ENCODE measurements at places on chromosomes 3 and 15. TPM values are rescaled to one million over a fixed set of nuclear protein-coding genes. Genes with fewer than 3 reads are reported as not detected.
A peak's percentile ranks its signal among the peaks of the same experiment; 100 is the strongest.

DNA sequence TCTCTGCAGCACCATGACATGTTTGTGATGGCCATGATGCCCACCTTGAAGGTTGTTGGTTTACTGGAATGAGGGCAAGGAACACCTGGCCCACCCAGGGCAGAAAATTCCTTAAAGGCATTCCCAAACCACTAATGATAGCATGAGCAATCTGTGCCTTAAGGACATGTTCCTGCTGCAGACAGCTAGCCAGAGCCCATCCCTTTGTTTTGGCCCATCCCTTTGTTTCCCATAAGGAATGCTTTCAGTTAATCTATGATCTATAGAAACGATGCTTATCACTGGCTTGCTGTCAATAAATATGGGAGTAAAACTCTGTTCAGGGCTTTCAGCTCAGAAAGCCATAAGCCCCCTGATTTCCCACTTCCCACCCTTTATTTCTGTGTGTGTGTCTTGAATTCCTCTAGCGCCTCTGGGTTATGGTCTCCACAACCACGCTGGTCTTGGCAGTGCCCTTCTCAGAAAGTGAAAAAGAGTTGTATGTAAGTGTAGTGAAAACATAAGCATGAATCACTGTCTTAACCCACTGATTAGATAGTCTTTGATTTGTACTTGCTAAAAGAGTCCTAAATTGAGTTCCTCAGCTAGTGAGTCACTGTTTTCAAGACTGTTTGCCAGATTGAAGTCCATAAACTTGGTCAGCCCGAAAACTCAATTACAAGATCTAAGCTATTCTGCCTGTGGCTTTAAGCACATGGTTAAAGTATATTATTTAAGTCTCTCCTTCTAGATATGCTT is 19.0 kb upstream of the CCR2 start:
- no peaks in the 10 kb centered on the region for H3K4me1 ChIP-seq
- no peak overlapping the region for H3K27ac ChIP-seq

DNA sequence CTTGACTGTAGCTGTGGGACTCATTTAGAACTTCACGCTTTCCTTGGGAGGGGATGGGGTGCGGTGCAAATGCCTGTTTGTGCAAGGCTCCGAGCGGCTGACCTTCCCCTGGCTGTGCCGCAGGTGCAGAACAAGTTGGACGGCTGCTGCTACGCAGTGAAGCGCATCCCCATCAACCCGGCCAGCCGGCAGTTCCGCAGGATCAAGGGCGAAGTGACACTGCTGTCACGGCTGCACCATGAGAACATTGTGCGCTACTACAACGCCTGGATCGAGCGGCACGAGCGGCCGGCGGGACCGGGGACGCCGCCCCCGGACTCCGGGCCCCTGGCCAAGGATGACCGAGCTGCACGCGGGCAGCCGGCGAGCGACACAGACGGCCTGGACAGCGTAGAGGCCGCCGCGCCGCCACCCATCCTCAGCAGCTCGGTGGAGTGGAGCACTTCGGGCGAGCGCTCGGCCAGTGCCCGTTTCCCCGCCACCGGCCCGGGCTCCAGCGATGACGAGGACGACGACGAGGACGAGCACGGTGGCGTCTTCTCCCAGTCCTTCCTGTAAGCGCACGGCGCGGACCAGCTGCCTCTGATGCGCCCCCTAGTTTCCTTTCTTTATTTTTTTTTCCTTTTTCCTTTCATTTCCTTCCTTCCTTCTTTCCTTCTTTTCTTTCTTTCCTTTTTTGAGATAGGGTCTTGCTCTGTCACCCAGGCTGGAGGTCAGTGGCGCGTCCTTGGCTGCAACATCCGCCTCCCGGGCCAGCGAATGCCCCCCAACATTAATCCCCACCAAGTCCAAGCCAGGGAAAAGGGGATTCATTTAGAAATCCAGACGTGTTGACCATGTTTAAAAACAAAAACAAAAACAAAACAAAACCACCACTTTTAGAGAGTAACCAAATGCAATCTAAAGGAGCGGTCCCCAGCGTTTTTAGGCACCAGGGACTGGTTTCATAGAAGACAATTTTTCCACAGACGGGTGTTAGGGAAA is 42.7 kb downstream of the EIF2AK4 start:
- no peaks in the 10 kb centered on the region for H3K27me3 ChIP-seq

DNA sequence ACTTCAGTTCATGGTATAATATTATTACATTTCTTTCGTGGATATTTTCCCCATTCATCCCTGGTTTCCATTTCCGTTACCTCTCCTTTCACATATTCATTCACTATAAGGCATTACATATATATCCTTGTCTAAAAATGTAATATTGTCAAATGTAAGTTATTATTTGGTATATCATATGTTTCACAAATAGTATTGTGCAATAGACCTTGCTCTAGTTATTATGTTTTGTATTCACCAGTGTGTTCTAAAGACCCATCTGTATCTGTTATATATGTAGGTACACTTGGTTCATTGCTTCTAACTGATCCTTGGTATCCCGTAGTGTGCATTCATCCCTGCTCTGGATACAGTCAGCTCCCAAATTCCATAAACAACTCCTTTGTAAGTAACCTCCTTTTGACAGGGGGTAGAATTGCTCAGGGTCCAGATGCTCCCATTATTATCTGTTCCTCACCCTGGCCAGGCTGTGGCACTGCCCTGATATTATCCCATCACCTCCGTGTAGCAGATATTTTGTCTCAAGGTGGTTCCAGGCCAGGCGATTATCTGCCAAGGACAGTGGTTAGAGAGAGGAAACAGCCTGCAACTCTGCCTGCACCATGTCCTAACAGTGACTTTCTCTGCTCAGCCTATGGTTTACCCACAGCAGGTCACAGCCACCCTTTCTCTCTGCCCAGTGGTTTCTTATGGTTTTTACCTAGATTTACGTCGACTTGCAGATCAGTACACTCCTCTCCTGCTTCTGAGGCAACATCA is 29.2 kb downstream of the PAQR9 start:
- no peaks in the 10 kb centered on the region for H3K36me3 ChIP-seq
- no peaks in the 10 kb centered on the region for H3K27me3 ChIP-seq

GRCh38 chr15:76866008-76866407 is 39.1 kb downstream of the SCAPER start:
- DNase-seq, result no peak
- peaks cover 23% of the 10 kb centered on the region for H3K4me1 ChIP-seq
- no peak overlapping the region for H3K4me3 ChIP-seq
- no peaks in the 10 kb centered on the region for H3K27me3 ChIP-seq

GRCh38 chr15:72545156-72545555 is 71.0 kb downstream of the ARIH1 start:
- H3K4me1 ChIP-seq, result no peaks in the 10 kb centered on the region
- no peaks in the 10 kb centered on the region for H3K27me3 ChIP-seq
- H3K27ac ChIP-seq, result no peak overlapping the region
- H3K4me3 ChIP-seq, result no peak overlapping the region

DNA sequence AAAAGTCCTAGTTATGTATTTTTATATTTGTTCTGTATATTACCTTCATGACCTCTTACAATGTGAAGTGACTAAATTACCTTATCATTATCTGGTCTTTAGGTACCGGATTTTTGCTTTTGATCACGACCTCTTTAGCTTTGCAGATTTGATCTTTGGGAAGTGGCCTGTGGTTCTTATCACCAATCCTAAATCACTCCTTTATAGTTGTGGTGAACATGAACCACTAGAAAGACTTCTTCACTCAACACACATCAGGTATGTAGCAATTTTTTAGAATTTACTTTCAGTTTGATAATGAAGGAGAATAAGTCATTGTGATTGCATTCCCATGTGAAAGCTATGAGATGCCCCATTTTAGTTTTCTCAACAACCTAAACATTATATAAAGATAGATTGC is 18.3 kb downstream of the TMEM62 start:
- no peak overlapping the region for H3K4me3 ChIP-seq
- H3K27me3 ChIP-seq, result no peaks in the 10 kb centered on the region
- no peaks in the 10 kb centered on the region for H3K4me1 ChIP-seq
- DNase-seq, result no peak

DNA sequence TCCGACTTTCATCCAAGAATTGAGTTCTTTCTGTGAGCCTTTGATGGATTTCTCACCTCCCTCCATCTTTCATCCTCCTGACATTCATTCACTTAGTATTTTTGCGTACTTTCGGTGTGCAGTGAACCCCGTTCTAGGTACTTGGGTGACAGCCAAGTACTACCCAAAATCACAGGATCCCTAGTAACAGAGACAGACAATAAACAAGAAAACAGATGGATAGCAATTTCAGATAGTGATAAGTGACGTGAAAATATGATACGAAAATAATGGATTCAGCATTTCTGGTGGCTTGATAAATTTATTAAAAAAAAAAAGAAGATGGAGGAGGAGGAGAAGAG is 264 bp upstream of the CMTM6 start:
- DNase-seq, result no peak
- peak overlapping the region; percentile 94 for H3K4me3 ChIP-seq
- H3K27me3 ChIP-seq, result no peaks in the 10 kb centered on the region
- no peaks in the 10 kb centered on the region for H3K36me3 ChIP-seq

- H3K4me3 ChIP-seq, result peak within 1 kb of the TSS; percentile 46
- H3K27ac ChIP-seq, result no peak within 1 kb of the TSS
- peaks cover 5% of the 10 kb centered on the region for H3K27me3 ChIP-seq
- no peak for DNase-seq
- no peaks in the 10 kb centered on the region for H3K36me3 ChIP-seq
Observed at GRCh38 chr3:32817558-32818228, at the start of gene TRIM71. Gene TRIM71, plus strand, starts transcription at chr3:32817997. Its CDS starts 84 bp downstream, at chr3:32818081.

DNA sequence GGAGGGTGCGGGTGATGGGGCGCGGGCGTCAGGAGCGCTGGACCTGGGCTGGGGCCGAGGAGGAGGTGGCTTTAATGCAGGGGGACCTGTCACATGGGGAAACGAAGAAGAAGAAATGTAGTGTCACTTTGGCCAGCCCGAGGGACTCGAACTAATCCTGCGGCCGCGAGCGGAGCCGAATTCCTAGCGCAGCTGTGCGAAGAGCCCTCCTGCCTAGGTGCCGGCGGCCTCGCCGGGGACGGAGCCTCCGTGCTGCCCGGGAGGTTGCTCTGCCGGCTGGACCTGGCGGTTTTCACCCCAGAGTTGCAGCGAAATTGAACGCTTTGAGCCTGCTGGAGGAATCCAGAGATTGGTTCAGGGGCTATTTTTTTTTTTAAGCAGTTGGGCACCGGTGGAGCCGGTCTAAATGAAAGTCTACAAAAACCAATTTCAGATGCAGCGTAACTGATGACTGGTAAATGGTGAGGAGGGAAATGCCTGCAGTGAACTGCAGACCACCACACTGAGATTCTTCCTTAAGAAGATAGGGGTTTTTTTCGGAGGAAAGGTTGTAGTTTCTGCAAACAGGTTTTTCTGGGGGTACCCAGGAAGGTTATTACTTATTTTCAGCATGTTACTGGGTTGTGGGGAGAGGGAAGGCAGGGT is 662 bp downstream of the TMEM108 start:
- H3K27me3 ChIP-seq, result no peaks in the 10 kb centered on the region
- peak overlapping the region; percentile 77 for H3K4me3 ChIP-seq
- H3K4me1 ChIP-seq, result no peaks in the 10 kb centered on the region
- H3K27ac ChIP-seq, result peak overlapping the region; percentile 61
- DNase-seq, result no peak
- no peaks in the 10 kb centered on the region for H3K36me3 ChIP-seq

GRCh38 chr15:69341356-69341755 is 42.6 kb downstream of the PAQR5 start:
- no peak overlapping the region for H3K27ac ChIP-seq
- no peaks in the 10 kb centered on the region for H3K36me3 ChIP-seq
- no peak for DNase-seq
- no peaks in the 10 kb centered on the region for H3K27me3 ChIP-seq
- H3K4me1 ChIP-seq, result no peaks in the 10 kb centered on the region

GRCh38 chr3:140896997-140897396 is 44.6 kb upstream of the SLC25A36 start:
- H3K36me3 ChIP-seq, result no peaks in the 10 kb centered on the region
- no peak for DNase-seq
- no peak overlapping the region for H3K27ac ChIP-seq
- H3K4me3 ChIP-seq, result no peak overlapping the region
- H3K27me3 ChIP-seq, result no peaks in the 10 kb centered on the region

GRCh38 chr3:6862880-6863195 is 1.9 kb downstream of the GRM7 start:
- H3K27me3 ChIP-seq, result peaks cover 3% of the 10 kb centered on the region
- H3K27ac ChIP-seq, result no peak overlapping the region
- no peak for DNase-seq
- peaks cover 26% of the 10 kb centered on the region for H3K4me1 ChIP-seq

GRCh38 chr3:196150481-196150880 is 60.7 kb downstream of the ZDHHC19 start:
- no peaks in the 10 kb centered on the region for H3K27me3 ChIP-seq
- no peaks in the 10 kb centered on the region for H3K4me1 ChIP-seq
- H3K36me3 ChIP-seq, result no peaks in the 10 kb centered on the region
- H3K4me3 ChIP-seq, result no peak overlapping the region
- H3K27ac ChIP-seq, result no peak overlapping the region
- no peak for DNase-seq

DNA sequence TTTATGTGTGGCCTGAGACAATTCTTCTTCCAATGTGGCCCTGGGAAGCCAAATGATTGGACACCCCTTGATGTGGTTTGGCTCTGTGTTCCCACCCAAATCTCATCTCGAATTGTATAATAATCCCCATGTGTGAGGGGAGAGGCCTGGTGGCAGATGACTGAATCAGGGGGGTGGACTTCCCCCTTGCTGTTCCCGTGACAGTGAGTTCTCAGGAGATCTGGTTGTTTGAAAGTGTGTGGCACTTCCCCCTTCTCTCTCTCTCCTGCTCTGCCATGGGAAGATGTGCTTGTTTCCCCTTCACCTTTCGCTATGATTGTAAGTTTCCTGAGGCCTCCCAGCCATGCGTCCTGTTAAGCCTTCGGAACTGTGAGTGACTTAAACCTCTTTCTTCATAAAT is 60.1 kb upstream of the PARL start:
- no peak overlapping the region for H3K27ac ChIP-seq
- no peaks in the 10 kb centered on the region for H3K4me1 ChIP-seq
- H3K4me3 ChIP-seq, result no peak overlapping the region

DNA sequence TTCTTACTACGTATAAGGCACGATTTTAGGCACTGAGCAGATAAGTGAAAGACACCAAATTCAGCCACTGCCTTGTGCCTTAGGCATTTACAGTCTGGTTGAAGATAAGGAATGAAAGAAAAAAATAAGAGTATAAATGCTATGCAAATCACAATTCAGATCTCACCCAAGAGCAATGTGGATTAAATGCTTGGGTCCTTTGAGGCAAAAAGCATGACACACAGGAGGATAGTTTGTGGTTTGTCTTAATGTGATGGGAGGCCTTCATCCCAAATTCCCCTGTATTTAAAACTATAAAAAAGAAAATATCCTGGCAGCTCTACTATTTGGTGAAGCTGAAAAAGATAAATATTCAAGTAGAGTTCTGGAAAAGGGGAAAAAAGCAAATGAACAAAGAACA is 79.8 kb downstream of the TGFBR2 start:
- H3K4me1 ChIP-seq, result peaks cover 95% of the 10 kb centered on the region
- no peaks in the 10 kb centered on the region for H3K27me3 ChIP-seq
- H3K4me3 ChIP-seq, result no peak overlapping the region
- H3K27ac ChIP-seq, result no peak overlapping the region
- no peak for DNase-seq
- peaks cover 48% of the 10 kb centered on the region for H3K36me3 ChIP-seq

The FGF7 gene
- 27.2 TPM for total RNA-seq

The RTP3 gene
- not detected for total RNA-seq

The GP5 gene
- total RNA-seq, result not detected

The MST1R gene
- total RNA-seq, result 4.2 TPM

The CCR9 gene
- total RNA-seq, result not detected

The SCG5 gene
- 0.90 TPM for total RNA-seq

The ITIH3 gene
- 0.19 TPM for total RNA-seq

The LPP gene
- total RNA-seq, result 186 TPM

The SLC6A6 gene
- 85.9 TPM for total RNA-seq

Measured in right atrium auricular region (tissue), 2 donors.